ENCODE measurements at places on chromosomes 4 and X.

- DNase-seq: peak; percentile 28
Measured at GRCh38 chrX:17500145-17500579, 125.2 kb downstream of the NHS start.

- DNase-seq: peak; percentile 37
Measured at GRCh38 chr4:1351854-1352566, 5.0 kb downstream of the UVSSA start.

- no peak for DNase-seq
Measured at GRCh38 chrX:50469206-50469605, 1.4 kb downstream of the DGKK start.

DNA sequence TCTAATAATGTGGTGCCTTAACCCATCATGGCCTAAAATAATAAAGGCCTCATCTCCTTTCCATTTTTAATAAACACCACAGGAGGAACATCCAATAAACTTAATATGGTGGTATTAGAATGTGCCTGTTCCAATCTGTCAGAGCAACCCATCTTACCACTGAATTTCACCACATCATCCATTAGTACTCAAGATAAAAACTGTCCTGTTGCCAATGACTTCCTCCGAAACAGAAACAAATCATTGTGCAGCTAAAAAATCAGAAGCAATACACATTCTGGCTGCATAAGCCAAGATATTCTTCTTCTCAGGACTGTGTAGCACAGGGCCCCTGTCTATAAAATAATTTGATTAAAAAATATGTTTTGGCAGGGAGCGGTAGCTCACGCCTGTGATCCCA lies 18.5 kb downstream of the TLR10 start:
- DNase-seq: no peak

DNA sequence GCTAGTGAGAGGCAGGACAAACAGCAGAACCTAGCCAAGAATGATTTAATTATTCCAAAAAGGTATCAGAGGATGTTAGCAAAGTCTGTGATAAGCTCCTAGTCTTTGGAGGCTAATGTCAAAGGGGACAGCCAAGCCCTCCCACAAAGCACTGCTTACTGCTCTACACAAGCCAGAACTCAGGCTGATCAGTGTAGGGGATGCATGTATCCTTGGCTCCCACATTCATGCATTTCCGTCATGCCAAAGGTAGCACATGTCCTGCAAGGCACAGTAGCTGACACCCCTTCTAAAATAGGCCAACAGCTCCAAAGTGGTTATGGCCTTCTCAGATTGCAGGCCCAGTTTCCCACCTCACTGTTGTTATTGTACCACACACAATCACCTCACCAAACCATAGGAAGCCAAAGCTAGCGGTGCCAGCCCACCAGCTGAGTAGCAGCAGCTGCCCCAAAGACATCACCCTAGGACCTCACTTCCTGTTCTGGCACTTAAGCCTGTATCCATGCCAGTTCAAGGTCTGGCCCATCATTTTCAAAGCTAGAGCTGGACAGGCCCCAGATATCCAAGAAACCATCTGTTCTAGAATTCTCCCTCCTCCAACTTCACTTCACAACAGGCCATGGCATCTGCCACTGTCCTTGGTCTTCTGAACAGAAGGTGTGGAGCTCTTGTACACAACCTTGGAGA lies 40.9 kb downstream of the TSPAN5 start:
- DNase-seq: no peak

GRCh38 chr4:152243896-152244595 lies 291.8 kb downstream of the FBXW7 start:
- no peak for DNase-seq

DNA sequence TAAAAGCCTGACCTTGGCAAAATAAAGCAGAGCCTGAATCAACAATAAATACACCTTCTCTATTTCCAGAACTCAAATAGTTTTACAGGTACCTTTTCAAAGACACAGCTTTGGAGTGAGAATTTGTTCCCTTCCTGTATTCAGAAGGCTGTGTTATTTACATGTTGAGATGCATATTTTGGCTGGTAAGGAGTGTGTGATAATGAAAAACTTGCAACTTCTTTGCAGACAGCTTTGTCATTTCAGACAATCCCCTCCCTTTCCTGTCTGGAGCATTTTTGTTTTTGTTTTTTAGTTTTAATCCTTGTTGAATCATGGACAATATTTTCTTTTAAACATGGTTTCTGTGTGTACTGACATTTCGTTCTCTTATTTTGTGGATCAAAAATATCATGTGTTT lies 493.8 kb downstream of the FAT4 start:
- no peak for DNase-seq

DNA sequence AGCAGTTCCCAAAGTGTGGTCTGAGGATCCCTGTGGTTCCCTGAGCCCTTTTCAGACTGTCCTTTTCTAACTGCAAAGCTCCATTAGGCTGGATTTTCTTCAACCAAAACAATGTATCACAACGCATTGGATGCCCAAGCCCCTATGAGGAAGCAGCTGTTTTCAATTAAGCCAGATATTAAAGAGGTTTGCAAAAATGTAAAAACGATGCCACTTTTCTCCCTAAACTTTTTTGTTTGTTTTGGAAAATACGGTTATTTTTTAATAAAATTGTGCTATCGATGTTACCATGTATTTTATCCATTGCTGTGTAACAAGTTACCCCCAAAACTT lies 170.4 kb upstream of the BCOR start:
- no peak for DNase-seq

DNA sequence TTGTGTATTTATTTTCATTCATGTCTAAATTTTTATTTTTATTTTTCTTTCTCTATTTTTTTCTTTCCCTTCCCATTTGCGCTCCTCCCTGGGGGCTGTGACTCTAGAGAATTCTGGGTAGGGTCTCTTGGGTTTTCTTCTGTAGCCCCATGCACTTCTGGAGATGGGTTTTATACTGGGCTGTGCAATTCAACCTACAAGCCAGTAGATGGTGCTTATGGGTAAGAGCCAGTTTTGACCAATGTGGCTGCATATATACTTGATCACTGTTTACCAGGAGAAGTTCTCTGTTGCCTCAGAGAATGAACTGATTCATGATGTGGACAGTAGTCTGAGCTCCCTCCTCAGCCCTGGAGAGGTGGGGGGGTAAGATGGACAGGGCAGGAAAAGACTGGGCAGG lies 614.6 kb downstream of the PCDH19 start:
- DNase-seq: no peak

DNA sequence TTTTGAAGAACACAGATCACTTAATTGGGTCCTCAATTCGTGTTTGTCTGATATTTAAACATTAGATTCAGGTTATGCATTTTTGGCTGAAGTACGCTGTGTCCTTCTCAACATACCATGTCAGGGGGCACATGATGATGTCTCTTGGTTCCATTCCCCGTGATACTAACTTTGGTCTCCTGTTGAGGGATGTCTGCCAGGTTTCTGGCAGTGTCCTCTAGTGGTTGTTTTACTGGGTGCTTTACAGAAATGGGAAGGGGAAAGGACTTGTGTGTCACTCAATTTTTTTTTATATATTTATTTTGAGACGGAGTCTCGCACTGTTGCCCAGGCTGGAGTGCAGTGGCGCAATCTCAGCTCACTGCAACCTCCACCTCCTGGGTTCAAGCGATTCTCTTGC lies 58.2 kb downstream of the WWC2 start:
- no peak for DNase-seq

DNA sequence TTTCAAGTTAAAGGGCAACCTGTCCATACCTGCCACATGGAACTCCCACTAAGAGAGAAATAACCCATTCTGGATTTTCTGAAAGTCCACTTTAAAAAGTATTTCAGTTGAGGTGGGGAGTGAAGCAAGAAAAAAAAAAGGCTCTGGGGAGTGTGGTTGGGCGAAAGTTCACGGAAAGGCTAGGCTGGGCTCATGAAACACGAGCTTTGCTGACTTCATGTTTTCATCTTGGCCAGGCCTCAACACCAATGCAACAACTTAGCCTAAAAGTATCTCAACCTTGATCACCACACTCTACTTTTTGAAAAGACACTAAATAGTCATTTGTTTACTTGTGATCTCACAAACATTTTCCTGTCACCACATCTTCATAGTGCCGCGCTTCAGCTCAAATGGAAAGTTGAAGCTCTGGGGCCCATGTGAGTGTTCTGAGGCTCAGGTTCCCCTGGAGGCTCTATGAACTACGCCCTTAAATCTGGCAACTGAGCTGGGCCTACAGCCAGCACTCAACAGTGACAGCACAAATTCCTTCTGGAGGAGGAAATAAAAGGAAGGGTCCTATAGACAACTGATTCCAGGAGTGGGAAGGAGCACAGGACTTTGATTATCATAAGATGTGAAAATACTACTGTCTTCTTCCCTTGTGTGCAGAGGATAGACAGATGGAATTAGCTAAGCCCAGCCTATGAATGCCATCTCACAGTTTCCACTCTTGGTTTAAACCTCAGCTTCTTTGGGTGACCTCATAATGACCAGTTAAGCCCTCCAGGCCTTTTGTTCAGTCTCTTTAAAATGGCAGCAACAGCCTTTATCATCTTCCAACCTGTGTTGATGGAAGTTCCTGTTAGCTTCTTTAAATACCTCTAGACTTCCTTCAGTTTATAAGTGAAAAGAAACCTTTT lies 5.1 kb downstream of the CD40LG start:
- no peak for DNase-seq

- no peak for DNase-seq
Measured at GRCh38 chr4:77910676-77911075, 48.0 kb downstream of the MRPL1 start.

DNA sequence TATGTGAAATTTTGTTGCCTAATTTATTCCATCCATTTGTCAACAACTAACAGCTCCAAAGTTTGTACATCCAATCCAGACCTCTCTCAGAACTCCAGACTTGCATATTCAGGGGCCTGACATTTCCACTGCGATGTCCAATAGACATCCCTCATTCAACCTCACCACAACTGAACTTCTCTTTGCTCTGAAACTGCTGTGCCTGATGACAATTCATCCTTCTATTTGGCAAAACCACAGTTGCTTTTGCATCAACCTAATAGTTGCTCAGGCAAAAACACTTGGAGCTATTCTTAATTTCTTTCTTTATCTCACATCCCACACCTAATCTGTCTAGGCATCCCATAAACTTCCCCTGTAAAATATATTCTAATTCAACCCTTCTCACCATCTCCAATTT lies 56.5 kb downstream of the ANTXR2 start:
- no peak for DNase-seq

DNA sequence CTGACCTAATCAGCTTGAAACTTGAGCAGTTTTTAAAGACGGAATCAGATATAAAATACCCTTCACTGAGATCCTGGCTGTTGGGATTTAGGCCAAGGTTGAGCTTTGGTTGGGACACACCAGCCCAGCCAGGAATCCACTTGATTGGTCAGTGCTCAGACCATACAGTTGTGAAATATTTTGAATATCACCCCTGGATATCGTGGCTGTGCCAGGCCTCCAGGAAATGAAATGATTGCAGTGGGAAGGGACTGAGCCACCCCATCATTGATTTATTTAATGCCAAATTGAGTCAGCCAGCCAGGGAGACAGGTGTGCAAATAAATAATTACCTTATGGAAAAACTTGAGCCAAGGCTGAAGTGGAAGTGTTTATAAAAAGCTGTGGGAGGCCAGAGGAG lies 128.4 kb upstream of the SCML1 start:
- DNase-seq: no peak

- no peak for DNase-seq
Measured at GRCh38 chrX:6813836-6814370, 279.0 kb upstream of the VCX3A start.

DNA sequence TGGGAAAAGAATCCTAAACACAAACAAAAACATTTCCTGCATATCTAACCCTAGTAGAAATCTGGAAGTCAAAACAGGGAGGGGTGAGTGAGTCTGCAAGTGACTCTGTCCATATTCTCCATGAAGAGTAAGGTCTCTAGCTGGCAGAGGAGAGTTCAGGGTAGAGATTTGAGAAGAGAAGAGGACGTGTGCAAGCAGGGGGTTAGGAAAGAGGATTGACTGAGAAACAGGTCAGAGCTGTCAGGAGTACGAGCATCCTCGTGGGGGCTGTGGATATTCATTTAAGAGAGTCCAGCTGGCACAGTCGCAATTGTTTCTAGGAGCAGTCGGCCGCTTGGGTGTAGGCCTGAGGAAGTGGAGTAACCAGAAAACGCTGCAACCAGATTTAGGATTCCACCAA lies 27.9 kb downstream of the PROM1 start:
- DNase-seq: no peak
